Stimulated activated CD4-positive, alpha-beta T cell treated with anti-CD3 and anti-CD28 coated beads, Interleukin-2, amount 100 ng/mL, for 24 hours (primary cell): ENCODE measurements at places on chromosomes 6 and 20.

- no peak for DNase-seq
These were observed 706.1 kb downstream of the KIF16B start for GRCh38 chr20:15866916-15867730.

DNA sequence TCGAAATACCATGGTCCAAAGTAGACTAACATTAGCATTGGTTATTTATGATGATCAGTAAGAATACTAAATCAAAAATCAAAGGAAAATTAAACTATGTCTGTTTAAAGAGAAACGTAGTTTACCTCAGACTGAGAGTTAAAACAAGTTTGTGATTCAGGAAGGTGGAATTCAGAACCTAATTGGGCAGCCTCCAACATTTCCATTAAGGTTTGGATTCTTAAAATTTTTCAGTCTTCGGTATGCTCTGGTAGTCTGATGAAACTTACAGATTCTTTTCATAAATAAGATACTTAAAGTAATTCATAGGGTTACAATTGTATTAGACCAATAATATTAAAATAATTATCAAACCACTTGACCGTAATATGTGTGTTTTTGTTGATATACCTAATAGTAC, 18.6 kb downstream of the HFE start:
- DNase-seq = no peak

DNA sequence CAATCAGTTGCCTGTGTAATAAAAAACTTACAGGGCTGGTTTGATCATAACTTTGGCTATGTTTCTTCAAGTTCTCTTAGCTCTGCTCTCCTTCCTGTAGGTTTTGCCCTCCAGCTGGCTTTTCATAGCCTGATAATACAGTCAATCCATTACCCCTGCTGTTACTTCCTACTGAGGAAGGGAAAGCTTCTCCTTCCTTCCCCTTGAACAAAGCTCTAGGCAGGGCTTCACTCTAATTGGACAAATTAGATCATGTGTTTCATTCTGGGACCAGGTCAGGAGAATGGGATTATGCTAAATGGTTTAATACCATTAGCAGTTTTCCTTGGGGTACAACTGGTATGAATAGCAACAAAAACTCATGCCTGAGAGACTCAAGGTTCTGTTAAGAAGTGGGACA, 106.8 kb upstream of the MCHR2 start:
- DNase-seq = no peak

DNA sequence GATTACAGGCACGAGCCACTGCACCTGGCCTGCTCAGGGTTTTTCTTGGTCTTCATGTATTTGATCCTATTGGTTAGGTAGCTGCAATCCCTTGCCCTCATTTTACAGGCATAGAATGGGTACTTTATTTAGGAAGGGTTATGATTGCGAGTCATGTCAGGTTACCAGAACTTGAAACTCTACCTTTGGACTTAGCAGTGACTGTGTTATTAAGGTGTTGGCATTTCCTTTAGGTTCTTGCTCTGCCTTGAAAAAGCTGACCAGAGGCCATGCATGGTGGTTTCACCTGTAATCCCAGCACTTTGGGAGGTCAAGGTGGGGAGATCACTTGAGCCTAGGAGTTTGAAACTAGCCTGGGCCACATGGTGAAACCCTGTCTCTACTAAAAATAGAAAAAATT, 24.5 kb downstream of the JARID2 start:
- DNase-seq = no peak
